ENCODE measurements at places on chromosomes 3 and 15. TPM values are rescaled to one million over a fixed set of nuclear protein-coding genes. Genes with fewer than 3 reads are reported as not detected.

Gene VEPH1
- 47.9 TPM for polyA plus RNA-seq

Gene VPS18
- polyA plus RNA-seq = 19.2 TPM

Gene ISLR
- polyA plus RNA-seq = 77.4 TPM

DNA sequence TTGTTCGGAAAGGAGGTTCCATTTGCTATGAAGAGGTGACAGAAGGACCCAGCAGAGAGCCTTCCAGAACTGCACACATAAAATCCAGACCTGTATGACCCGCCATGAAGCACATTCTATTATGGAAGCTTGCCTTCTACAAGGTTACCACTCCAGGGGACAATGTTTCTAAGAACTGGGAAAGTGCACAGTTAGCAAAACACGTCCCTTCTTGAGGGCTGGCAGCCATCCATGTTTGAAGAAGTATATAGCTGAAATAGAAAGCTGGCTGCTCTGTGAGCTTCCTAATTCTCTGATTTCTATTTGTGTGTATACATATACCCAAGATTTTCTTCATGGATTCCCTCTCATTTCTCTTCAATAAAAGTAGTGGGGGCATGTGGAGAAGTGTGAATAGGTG is 74.6 kb downstream of the CNTN3 start:
- peak; percentile 13 for DNase-seq

Gene KCNAB1
- polyA plus RNA-seq = 3.5 TPM

DNA sequence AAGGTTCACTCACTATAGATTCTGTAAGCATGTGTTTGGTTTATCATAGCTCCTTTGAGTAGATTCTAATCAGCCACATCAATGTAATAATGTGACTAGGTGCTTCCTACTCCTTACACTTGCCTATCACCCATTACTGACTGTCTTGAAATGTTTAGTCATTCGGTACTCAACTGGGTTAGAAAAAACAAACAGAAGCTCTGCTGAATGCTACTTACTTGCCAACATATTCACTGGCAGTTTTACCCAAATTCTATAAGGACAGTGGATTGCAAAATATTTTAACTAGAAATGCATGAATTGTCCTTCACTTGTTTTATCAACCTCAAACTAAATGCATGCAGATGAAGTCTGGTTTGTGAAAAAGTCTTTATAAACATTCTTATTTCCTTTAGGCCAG is 352.1 kb upstream of the ALCAM start:
- no peak for DNase-seq

Gene IFT57
- polyA plus RNA-seq = 97.5 TPM

GRCh38 chr3:153599685-153600084 is 437.7 kb downstream of the RAP2B start:
- no peak for DNase-seq

- no peak for DNase-seq
These were observed 158.8 kb upstream of the GPR149 start for GRCh38 chr3:154588831-154589230.

DNA sequence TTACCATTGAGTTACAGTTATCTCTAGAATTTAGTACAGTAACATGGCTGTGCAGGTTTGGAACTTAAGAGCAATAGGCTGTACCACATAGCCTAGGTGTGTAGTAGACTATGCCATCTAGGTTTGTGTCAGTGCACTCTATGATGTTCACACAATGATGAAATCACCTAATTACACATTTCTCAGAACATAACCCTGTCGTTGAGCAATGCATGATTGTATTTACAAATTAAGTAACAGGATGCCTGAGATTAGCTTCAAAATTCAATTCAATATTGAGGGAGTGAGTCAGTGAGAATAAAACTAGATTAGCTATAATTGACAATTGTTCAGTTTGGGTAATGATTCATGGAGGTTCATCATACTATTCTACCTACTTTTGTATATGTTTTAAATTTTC is 633.8 kb downstream of the IGSF11 start:
- no peak for DNase-seq

Gene PROK2
- not detected for polyA plus RNA-seq

DNA sequence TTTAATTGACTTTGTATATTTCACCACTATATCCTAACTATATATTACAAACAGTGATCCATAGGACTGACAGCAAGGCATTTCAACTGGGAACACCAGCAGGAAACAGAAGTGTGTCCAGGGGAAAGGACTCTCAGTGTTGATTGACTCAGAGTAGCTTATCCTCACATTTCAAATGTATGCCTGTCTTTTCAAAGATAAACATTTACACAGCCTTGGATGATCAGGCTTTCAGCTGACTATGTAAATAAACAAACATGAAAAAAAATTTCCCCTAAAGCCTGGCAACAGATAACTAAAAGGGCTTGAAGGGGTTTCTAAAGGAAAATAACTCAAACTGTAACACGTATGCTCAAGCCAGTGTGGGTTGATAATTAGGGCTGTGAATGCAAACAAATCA is 321.8 kb downstream of the TBC1D5 start:
- DNase-seq = no peak

DNA sequence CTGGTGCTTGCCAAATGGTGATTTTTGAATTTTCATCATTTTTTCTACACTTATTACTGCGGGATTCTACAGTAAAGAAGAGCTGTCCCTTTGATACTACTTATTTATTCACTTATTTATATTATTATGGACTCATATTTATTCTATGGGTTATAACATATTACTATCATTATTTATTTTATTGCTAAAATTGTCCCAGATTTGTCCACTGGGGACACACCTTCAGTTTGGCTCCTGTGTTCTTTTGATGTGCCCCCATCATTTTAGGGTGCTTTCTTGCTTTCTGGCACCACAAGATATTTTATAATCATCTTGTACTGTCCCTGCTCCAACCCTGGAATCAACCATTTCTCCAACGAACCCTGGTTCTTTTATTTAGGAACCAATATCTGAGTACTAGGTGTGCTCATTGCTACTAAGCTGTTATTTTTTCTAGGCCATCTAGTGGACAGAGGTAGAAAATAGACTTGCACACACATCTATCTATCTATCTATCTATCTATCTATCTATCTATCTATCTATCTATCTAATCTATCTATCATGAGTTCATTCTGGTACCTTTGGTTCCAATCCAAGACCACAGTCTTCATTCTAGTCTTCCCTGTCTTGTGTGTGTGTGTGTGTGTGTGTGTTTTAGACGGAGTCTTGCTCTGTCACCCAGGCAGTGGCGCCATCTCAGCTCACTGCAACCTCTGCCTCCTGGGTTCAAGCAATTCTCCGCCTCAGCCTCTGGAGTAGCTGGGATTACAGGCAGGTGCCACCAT is 16.0 kb downstream of the SLC22A14 start:
- no peak for DNase-seq

GRCh38 chr3:155739154-155739553 is 5.7 kb downstream of the PLCH1 start:
- DNase-seq = no peak

Gene CCDC71
- 24.3 TPM for polyA plus RNA-seq

DNA sequence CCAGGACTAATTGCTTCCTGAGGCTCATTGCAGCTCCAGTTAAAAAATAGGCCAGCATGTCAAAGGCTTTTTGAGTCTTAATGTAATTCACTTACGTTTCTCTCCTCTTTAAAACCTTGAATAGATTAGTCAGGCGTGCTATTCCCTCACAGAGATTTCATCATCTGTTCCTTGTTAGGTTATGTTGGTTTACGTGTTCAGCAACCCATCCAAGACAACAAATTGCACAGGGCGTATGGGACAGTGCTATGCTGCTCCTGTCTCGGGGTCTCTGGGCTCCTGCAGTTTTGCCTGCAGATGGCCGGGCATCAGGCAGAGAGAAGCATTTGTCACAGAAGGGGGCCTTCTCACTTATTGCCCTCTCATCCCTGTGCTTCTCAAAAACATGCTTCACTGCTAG is 117.1 kb downstream of the CHDH start:
- no peak for DNase-seq

Gene DTWD1
- polyA plus RNA-seq = 36.6 TPM

DNA sequence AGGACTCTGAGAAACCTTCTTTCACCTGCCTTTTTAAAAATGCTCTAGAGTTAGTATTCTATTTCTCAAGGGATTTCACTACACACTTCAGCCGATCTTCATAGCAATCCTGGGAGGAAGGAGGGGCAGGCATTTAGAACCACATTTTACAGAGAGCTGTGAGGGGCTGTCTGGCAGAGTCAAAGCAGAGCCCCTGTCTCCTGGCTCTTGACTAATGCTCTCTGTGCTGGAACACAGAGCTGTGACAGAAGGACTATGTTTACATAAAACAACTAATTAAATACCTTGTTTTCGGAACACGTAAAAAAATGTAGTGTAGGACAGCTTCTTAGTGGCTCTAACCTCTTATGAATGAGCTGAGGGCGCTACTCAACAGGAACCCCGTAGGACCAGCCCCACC is 7.6 kb upstream of the SPTBN5 start:
- no peak for DNase-seq

DNA sequence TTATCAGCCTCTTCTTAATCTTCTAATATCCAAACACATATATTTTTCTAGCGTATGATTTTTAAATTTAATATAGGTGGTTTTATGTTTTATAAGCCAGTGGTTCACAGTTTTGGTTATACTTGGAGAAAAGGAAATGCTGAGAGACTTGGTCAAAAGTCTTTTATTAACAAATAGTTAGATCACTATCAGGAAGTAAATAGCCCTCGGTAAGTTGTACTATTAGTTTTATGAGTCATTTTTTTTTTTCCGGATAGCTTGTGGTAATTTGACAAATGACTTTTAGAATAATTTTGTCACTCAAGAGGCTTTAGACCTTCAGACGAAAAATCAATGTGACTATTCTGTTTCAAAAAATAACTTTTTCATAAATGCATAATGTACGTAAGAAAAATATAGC is 232.2 kb upstream of the ROBO1 start:
- DNase-seq = no peak

Data from renal cortex interstitium (tissue), 15 donors.